ENCODE measurements at places on chromosomes 1 and 21.

DNA sequence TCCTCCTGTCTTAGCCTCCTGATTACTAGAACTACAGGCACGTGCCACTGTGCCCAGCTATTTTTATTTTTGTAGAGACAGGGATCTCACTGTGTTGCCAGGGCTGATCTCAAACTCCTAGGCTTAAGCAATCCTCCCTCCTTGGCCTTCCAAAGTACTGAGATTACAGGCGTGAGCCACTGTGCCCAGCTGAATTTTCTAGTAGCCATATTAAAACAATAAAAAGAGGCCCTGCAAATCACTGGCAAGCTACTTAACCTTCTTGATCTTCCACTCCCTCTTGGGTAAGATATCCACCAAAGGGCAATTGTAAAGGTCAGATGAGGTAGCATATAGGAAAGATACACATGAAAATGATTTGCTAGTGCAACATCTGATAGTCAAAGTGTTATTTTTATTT lies 65.6 kb upstream of the SRSF10 start:
- no peak overlapping the region for H3K4me3 ChIP-seq
- peaks cover 8% of the 10 kb centered on the region for H3K4me1 ChIP-seq

DNA sequence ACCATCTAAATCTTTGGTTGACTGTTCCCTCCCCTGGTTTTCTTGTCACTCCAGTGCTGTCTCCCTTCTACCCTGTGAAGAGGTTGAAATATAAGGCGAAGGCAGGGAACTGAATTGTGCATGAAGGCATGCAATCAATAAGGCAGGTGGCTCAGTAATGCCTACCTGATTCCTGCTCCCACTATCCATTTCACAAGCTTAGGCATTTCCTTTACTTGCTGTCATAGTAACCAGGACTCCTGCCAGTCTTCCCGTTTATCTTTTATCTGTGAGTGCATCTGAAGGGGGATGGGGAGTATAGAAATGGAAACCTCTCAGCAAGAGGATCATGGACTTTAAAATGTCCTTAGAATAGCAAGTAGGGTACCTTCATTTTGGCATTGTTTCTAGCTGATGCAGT lies 40.5 kb downstream of the MRPS6 start:
- no peaks in the 10 kb centered on the region for H3K36me3 ChIP-seq
- DNase-seq, result no peak
- H3K27ac ChIP-seq, result no peak overlapping the region
- no peak overlapping the region for H3K4me3 ChIP-seq
- no peaks in the 10 kb centered on the region for H3K27me3 ChIP-seq

DNA sequence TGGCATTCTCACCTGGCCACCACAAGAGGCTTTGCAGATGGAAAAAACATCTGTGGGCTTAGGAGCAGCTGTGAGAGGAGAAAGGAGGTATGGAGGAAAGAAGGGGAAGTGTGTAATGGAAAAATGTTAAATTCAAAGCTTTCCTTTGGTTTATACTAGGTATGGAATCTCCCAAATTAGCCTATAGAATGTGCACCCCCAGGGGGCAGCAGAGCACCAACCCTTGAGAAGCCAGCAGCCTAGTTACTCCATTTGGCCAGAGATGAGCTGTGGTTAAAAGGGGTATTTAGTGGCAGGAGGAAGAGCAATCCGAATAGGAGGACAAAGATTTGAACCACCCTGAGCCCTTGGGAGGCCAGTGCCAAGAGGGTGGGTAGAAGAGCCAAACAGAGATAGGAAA lies 97.5 kb upstream of the CTTNBP2NL start:
- H3K4me1 ChIP-seq, result no peaks in the 10 kb centered on the region
- H3K36me3 ChIP-seq, result no peaks in the 10 kb centered on the region
- no peak overlapping the region for H3K27ac ChIP-seq

- H3K27me3 ChIP-seq, result no peaks in the 10 kb centered on the region
- H3K36me3 ChIP-seq, result no peaks in the 10 kb centered on the region
- no peaks in the 10 kb centered on the region for H3K4me1 ChIP-seq
- no peak overlapping the region for H3K27ac ChIP-seq
- H3K4me3 ChIP-seq, result no peak overlapping the region
Observed at GRCh38 chr1:233523047-233523446, 90.9 kb upstream of the KCNK1 start.

DNA sequence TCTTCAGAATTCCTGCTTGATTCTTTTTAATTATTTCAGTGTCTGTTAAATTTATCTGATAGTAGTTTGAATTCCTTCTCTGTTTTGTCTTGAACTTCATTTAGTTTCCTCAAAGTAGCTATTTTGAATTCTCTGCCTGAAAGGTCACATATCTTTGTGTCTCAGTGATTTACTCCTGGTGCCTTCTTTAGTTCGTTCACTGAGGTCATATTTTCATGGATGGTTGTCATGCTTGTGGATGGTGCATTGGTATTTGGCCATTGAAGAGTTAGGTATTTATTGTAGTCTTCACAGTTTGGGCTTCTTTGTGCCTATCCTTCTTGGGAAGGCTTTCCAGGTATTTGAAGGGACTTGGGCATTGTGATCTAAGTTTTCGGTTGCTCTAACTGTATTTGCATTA lies 267.9 kb downstream of the HHAT start:
- no peaks in the 10 kb centered on the region for H3K36me3 ChIP-seq
- DNase-seq, result no peak
- H3K27me3 ChIP-seq, result no peaks in the 10 kb centered on the region
- no peak overlapping the region for H3K27ac ChIP-seq

DNA sequence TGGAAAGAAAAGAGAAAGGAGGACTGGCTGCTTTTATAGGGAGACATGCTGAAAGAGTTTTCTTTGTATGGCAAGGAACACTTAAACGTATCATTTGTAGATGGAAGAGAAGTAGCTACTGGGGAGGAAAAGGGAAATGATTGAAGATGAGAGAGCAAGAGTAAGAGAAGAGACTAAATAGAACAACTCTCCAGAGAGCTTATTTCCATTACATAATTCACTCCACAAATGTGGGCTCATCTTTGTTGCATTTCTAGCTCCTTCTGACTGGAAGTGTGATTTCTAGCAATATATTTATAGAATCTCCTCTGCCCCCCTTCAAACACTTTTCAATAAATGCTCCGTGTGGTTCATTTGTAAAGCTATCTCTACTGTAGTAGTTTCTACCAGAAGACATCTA lies 71.0 kb downstream of the ST6GALNAC5 start:
- no peak for DNase-seq
- no peak overlapping the region for H3K27ac ChIP-seq
- H3K4me3 ChIP-seq, result no peak overlapping the region
- no peaks in the 10 kb centered on the region for H3K36me3 ChIP-seq

GRCh38 chr1:35364741-35365140 lies 96.2 kb downstream of the ZMYM4 start:
- DNase-seq, result no peak
- no peak overlapping the region for H3K4me3 ChIP-seq
- H3K27me3 ChIP-seq, result no peaks in the 10 kb centered on the region
- H3K27ac ChIP-seq, result no peak overlapping the region

DNA sequence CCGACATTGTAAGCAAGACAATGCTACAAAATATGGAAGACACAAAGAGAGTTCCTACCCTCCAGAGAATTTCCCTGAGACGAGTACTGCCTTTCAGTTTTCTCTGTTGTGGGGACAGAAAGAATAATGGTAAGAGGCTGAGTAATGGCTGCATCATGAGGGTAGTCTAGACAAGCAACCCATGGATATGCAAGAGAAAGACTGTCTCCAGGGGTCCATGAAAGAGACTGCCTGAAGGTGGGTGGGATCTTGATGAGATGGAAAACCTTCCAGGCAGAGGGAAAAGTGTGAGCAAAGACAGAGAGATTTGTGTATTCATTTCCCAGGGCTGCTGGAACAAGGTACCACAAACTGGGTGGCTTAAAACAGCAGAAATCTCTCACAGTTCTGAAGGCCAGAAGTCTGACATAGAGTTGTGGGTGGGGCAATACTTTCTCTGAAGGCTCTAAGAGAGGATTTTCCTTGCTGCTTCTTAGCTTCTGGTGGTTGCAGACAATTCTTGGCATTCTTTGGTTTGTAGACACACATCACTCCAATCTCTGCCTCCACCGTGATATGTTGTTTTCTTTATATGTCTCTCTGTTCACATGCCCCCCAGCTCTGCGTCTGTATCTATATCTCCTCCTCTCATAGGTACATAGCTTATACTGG lies 41.4 kb downstream of the ANP32E start:
- no peak overlapping the region for H3K4me3 ChIP-seq
- H3K4me1 ChIP-seq, result no peaks in the 10 kb centered on the region
- H3K27ac ChIP-seq, result no peak overlapping the region
- no peaks in the 10 kb centered on the region for H3K27me3 ChIP-seq
- H3K36me3 ChIP-seq, result no peaks in the 10 kb centered on the region

DNA sequence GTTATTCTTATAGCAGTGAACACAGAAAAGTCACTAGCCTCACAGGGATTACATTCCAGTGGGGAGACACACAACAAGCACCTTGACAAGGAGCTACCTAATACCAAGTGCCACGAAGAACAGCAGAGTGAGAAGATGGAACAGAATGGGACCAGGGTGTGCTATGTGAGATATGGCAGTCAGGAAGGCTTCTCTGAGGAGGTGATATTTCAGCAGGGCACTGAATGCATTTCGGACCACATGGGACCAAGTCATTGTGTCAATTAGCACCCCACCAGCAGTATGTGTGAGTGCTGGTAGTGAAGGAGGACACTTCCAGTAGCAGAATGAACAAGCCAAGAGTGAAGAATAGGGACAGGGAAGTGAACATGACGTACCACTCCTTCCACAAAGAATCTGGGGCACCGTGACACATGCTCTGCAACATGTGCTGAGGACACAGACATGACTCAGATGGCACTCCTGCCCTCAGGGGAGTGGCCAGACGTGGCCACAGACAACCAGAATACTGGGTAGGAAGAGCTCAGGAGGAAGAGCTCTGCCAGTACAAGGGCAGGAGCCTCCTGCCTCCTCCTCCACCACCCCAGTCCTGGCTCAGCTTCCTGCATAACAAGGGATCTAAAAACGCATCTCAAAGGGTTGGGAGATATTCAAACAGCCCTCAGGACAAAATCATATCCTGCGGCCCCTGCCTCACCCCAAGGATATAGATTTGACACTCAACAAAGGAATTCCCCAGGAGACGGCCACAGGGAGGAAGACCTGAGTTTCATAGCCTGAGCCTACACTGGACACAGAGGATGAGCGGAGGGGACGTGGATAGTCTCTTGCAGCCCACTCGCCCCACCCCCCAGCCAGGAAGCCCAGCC lies 102.5 kb downstream of the TRABD2B start:
- H3K27me3 ChIP-seq, result no peaks in the 10 kb centered on the region
- no peak overlapping the region for H3K4me3 ChIP-seq
- no peak overlapping the region for H3K27ac ChIP-seq
- H3K4me1 ChIP-seq, result peaks cover 12% of the 10 kb centered on the region

DNA sequence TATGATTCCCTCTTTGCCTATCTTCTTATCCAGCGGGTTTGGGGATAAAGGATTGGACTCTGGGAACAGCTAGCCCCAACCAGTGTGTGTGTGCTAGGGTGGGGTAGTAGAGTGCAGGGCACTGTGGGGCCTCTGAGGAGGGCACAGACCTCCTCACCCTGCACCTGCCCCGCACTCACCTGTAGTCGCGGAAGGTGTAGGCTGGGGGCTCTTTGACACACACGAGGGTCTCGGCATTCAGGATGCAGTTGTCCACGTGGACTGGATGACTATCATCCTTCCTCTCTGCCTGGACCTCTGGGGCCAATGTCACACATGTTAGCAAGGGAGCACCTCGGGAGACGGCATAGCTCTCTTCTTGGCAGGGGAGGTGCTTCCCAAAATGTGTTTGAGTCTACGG lies 8.0 kb upstream of the CLDN19 start:
- no peak overlapping the region for H3K27ac ChIP-seq
- DNase-seq, result no peak
- H3K4me3 ChIP-seq, result no peak overlapping the region
- peaks cover 62% of the 10 kb centered on the region for H3K36me3 ChIP-seq
- peaks cover 15% of the 10 kb centered on the region for H3K4me1 ChIP-seq
- H3K27me3 ChIP-seq, result no peaks in the 10 kb centered on the region

DNA sequence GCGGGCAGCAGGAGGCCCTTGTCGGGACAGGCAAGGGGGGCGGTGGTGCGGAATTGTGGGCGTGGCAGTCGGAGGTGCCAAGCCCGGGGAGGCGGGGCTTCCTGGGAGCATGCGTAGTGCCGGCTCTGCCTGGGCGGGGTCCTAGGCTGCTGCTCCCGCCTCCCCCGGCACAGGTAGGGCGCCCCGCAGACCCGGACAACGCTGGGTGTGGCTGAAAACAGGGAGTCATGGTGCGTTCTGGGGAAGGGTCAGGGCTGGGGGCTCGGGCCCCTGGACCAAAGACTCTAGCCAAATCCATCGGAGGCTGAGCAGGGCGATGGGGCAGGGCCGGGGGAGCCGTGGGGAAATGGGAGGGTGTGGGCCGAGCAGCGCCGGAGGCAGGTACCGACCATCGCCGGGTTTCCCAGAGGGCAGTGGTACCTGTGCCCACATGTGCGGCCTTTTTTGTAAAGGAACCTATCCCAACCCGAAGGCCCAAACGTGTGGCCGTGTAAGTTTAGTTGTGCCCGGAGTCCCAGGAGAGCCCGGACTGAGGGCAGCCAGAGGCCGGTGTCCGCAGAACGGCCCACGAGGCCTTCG lies 231.9 kb downstream of the SDCCAG8 start:
- no peaks in the 10 kb centered on the region for H3K27me3 ChIP-seq
- no peak overlapping the region for H3K4me3 ChIP-seq
- peaks cover 31% of the 10 kb centered on the region for H3K4me1 ChIP-seq

- H3K4me1 ChIP-seq, result no peaks in the 10 kb centered on the region
- H3K27me3 ChIP-seq, result no peaks in the 10 kb centered on the region
- no peak overlapping the region for H3K4me3 ChIP-seq
- no peak for DNase-seq
Observed at GRCh38 chr1:162645666-162646065, 13.4 kb downstream of the DDR2 start.

DNA sequence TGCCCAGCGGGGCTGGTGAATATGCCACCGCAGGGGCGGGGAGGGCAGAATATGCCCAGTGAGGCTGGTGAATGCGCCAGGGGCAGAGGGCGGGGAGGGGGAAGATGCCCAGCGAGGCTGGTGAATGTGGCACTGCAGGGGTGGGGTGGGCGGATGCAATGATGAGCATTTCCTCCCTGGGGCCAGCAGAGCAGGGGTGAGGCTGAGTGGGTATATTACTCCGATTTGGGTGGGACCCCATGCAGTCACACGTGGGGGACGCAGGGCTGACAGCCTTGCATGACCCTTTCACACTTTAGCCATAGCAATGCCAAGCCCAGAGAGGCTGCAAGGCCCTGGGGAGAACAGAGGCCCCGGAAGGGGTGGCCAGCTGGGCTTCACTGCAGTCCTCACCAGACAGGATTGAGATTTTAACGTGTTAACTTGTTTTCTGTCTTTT lies 9.3 kb upstream of the SLX9 start:
- no peak overlapping the region for H3K27ac ChIP-seq
- no peak overlapping the region for H3K4me3 ChIP-seq
- no peak for DNase-seq
- H3K4me1 ChIP-seq, result peaks cover 25% of the 10 kb centered on the region

DNA sequence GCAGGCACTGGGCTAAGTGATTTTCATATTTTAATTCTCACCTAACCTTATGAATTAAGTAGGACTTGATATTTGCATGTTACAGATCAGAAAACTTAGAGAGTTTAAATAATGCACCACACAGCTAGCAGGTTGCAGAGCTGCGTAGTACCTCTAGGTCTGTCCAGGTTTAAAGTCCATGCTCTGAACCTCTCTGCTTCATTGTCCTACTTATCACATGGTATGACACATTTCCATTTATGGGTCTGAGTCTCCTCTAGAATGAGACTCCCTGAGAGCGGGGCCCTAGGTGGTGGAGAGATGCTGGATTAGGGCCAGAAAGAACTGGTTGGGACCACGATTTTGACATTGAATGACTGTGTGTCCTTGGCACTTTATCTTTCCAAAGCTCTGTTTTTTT lies 102.5 kb upstream of the USP24 start:
- H3K27me3 ChIP-seq, result no peaks in the 10 kb centered on the region
- no peak overlapping the region for H3K4me3 ChIP-seq
- DNase-seq, result no peak
- no peak overlapping the region for H3K27ac ChIP-seq
- no peaks in the 10 kb centered on the region for H3K4me1 ChIP-seq
- H3K36me3 ChIP-seq, result no peaks in the 10 kb centered on the region

Measured in spinal cord (tissue), 10 donors.